Peyer's patch (tissue), 4 donors: ENCODE measurements at places on chromosomes 5 and 9.

DNA sequence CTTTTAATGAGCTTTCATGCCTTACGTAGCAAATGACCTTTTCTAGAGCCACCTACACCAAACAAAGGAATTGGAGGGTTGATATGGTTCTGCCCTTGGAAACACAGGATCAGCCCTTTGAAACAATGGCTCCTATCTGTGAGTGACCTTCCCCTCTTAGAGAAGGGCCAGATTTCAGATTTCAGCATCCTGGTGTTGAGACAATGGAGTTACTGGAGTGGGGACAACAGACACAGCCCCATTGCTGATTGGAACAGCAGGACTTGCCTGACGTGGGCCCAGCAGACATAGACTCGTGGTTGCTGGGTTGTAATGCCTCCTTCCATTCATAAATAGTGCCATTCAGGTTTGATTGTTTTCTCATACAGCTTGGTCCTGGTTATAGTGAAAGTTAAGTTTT lies 96.0 kb downstream of the GALNT10 start:
- no peak for DNase-seq

DNA sequence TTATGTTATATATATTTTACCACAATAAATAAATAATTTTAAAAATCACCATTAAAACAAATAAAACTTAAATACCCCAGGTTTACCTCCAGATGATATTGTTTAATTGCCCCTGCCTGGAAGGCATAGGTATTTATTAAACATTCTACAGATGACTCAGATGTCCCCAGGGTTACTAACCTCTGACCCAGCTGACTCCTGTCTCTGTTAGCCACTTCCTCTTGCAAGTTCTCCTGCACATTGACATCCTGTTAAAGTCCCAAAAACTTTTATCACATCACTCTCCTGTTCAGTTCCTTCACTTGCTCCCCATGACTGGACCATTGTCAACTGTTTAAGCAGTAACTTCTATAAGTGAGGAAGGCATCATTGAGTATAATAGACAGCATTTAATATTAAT lies 37.0 kb upstream of the RAB3C start:
- no peak for DNase-seq

DNA sequence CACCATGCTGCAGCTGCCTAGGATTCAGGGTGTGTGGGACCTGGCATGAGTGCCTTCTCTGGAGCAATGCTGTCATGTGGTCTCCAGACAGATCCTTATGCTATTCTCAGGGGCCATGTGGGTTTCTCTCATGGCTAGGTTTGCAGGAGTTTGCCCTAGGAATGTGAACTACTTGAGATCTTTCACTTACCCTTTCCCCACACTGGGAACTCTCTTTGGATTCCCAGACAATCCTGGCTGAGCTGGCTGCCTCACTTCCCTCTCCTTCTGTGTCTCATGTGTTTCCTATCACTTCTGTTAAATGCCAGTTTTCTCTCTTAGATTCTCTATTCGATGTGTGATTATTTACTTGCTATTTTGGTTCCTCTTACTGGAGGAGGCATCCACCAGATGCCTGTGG lies 270.2 kb upstream of the RASA1 start:
- DNase-seq = no peak

DNA sequence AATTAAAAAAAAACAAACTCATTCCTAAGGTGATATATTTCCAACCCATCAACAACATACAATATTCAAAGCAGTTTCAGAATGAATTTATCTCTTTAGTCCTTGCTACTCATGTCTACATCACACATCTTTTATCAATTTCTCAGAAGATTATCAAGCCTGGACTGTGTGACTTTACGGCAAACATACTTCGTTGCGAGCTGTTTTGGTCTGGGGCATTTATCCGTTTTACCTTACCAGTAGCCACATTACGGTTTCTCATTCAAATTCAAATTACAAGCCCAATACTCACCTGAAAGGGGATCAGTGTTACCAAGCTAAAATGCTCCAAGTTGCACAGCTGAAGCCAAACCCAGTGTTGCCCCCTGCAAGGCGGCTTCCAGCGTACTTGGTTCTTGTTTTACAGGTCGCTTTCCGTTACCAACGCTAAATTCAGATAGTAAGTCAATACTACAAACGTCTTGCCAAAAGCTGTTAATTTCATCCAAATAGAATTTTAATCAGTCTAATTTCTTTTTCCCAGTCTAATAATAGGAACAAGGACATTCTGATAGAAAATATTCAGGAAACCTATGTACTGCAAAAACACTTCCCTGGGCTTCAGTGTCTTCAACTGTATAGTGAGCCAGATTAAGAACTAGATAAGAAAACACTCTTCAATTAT lies 1.8 kb downstream of the HNRNPH1 start:
- no peak for DNase-seq

- DNase-seq = no peak
Measured at GRCh38 chr9:86695910-86696424, 251.3 kb downstream of the GAS1 start.
